Astrocyte (in vitro differentiated cells and primary cell): ENCODE measurements at places on chromosomes 1 and 21. TPM values are rescaled to one million over a fixed set of nuclear protein-coding genes. Genes with fewer than 3 reads are reported as not detected.

- DNase-seq = peak; percentile 99
Measured at GRCh38 chr1:151537112-151537511, 3.0 kb upstream of the TUFT1 start.

DNA sequence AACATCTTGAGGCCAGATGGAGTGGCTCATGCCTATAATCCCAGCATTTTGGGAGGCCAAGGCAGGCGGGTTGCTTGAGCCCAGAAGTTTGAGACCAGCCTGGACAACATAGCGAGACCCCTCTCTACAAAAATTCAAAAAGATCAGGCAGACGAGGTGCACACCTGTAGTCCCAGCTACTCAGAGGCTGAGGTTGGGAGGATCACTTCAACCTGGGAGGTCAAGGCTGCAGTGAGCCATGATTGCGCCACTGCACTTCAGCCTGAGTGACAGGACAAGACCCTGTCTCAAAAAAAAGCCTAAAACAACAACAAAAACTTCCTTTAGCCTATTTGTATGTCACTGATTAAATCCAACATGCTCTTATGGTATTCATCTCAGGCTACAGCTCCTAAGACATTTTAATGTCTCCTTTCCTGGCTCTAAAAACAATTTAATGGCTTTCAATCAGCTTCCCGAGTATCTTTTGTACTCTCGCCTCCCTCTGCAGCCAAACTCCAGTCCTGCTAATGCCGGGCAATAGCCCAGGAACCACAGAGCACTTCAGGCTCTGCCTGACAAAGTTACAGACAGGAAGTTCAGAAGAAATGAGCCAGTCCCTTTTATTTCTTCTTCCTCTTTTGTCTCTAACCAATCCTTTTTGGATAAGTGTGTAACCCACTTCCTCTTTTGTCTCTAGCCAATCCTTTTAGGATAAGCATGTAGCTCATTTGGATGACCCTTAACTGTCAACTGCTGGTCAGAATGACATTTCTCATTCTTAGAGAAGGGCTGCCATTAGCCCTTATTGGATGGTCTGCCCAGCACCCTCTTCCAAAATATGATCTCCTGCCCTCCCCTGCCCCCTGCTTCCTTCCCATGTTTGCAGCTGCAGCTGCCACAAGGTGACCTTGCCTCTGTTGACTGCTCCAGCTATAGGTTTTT, 6.6 kb upstream of the DOP1B start:
- DNase-seq = peak; percentile 71

GRCh38 chr1:64936956-64937355, 29.4 kb downstream of the JAK1 start:
- no peak for DNase-seq

GRCh38 chr1:202282025-202282371, 59.7 kb downstream of the UBE2T start:
- no peak for DNase-seq

GRCh38 chr1:43422995-43423671, 30.6 kb downstream of the HYI start:
- no peak for DNase-seq

DNA sequence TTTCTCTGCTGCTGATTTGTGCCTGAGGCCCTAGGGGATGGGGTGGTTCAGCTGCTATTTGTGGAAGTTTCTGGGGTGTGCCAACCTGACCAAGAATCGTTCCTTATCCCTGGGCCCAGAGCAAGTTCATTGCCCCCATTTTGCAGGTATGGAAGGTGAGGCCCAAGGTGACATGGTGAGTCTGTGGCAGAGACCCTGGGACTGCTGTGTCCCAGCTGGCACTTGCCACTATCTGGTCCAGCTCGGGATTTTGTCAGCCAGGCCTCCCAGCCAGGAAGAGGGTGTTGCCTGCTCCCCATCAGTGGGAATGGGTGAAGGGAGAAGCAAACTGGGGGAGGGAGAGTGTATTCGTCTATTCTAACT, 18.9 kb upstream of the LRP8 start:
- DNase-seq = no peak

DNA sequence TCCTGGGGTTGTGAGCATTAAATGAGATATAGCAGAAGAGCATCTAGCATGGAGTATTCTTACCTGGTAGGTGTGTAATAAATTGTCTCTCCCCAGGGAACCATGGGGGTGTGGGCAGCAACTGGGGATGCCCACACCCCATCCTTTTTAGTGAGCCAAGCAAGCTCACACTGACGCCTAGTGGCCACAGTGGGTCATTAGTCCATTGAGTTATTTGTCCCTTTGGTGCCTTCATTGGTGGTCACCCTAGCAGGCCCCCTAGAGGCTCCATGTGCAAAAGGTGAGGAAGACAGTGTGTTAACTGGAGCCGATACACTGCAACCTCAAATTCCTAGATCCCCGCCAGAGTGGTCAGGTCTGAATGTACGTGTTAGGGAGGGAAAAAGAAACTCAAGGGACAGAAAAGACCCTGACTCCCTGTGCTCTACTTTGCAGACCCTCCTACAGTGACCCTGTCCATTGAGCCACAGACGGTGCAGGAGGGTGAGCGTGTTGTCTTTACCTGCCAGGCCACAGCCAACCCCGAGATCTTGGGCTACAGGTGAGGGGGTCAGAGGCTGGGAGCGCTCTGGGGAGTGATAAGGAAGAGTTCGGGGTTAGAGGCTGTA, 93.3 kb upstream of the CD1D start:
- peak; percentile 47 for DNase-seq

GRCh38 chr1:51954783-51955182, 35.7 kb downstream of the RAB3B start:
- no peak for DNase-seq

DNA sequence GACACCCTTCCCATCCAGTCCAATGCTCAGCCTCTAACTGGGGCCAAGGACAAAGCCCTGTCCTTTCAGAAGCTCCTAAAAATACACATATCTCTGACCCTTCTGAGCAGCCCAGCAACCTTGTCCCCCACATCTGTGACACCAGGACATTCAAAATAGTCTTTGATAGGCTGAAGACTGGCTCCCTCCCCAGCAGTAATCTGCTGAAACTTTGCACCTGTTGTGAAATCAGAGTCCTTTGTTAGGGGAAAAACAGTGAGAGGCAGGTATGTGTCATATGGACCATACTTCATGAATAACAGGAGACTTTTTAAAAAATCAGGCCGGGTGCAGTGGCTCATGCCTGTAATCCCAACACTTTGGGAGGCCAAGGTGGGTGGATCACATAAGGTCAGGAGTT, 82.4 kb upstream of the VAMP3 start:
- DNase-seq = no peak

LCE3E gene
- total RNA-seq = not detected in 2 replicates

LRRC53 gene
- not detected in 2 replicates for total RNA-seq

VSIG8 gene
- not detected in 2 replicates for total RNA-seq

GRCh38 chr1:58966103-58966916, 182.5 kb upstream of the JUN start:
- DNase-seq = no peak

DNA sequence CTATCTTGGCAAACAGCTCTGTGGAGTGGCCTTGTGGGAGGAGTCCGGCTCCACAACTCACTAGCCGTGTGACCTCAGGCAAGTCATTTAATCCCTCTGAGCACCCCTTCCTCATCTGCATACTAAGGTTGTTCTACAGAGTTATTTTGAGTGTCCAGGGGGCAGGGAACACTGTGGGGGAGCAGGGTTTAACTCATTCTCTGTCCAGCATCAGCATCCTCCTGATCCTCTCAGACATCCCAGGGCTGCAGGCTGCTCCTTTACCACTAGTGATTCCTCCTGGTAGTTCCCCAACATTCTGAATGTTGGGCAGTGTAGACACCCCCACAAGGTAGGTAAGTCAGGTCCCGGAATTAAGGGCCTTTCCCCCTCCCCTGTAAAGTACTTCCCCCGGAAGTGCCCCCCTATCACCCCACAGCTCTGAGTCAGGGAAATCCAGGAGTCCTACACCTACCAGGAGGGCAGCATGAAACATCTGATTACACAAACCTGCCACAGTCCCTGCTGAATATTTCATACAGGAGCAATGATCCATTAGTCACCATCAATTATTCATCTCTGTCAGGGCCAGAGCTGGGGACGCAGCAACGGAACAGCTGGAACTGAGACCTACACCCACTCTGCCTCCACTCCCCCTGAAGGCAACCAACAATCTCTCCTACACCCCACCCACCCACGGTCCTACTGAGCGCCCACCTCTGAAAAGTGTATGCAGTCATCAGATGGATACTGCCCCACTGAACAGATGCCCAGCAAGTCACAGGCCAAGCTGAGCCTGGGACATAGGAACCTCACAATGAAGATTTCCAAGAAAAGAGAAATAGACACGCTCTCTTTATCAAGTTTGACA, 20.5 kb downstream of the SYT2 start:
- DNase-seq = no peak

DNA sequence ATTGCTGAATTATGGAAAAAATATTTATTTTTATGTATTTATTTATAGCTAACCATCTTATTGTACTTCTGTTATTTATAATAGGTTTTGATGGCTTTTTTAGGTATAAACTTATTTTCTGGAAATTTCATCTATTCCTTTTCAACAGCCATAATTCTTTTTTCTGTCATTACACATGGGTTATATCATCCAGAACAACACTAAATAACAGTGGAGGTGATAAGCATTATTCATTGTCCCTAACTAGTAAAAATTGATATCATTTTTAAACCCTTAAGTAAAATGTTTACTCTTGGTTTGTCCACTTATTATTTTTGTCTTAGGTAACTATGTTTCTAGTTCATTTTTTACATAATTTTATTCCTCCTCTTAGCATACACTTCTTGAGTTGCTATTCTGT, 309.1 kb downstream of the USH2A start:
- no peak for DNase-seq

ERICH3 gene
- not detected in 2 replicates for total RNA-seq

GRCh38 chr21:39809936-39810335, 57.3 kb upstream of the PCP4 start:
- DNase-seq = no peak

RIIAD1 gene
- total RNA-seq = not detected in 2 replicates

VTCN1 gene
- 0.43 and 1.3 TPM in 2 replicates for total RNA-seq

PIGC gene
- 17.8 and 19.5 TPM in 2 replicates for total RNA-seq

SPRR2A gene
- not detected in 2 replicates for total RNA-seq

C1orf226 gene
- 0.73 and 0.89 TPM in 2 replicates for total RNA-seq

LRRC71 gene
- total RNA-seq = 0.14 TPM in 1 of 2 replicates, not detected in the other

DNA sequence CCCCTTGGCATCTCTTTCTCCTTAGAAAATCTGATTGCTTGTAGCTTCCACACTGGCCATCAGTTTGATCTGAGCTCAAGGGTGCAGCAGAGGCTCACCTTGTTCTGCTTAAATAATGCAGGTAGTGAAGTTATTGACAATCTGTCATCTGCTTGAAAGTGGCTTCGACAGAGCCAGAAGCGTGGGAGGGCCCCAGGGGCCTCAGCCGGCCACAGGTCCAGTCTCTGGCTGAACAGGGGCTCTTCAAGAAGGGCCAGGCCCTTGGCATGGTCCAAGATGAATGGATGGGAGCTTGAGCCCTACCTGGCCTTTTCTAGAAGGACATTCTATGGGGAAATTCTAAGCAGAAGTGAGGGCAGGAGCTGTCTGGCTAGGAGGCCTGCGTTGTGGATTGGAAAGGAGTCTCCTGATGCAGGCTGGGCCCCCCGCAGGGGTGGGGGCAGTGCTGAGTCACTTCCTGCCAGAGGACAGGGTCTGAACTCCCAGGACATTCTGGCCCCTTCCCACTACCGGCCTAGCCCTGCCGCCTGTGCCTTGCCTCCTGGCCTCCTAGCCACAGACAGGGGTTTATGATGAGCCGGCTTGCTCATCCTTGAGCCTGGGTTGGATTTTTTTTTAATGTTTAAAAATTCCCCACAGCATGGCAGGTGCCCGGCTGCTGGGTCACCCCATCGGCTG, 162.3 kb upstream of the VAMP3 start:
- DNase-seq = no peak

DNA sequence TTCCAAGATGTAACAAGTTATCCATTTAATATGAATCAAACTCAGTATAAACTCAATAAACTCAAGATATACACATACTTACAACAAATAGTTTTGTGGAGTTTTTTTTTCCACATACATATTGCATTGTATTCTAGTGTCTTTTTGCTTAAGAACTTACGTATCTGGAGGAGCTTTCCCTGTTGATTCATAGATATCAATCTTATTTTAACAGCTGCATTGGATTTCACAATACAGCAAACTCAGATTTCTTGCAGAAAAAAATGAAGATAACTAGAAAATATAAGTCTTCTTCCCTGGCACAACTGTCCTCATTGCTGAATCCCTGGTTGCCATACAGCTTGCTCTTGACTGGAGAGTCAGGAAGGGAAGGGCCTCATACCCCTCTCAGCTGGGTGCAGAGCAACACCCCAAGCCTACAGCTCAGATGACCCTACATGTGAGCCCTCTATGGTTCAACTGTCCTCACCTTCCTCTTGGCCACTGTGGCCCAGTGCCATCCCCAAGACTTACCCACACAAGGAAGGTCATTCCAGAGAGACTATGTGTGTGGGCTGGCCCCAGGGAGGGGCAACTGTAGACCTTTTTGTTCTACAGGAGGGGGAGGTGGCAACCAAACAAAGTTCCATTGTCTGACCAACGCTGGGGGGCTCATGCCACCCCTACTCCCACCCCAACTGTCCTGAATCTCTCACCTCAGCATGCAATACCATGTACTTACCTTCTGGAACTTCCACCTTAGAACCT, 1.7 kb downstream of the MPZ start:
- no peak for DNase-seq

GRCh38 chr1:213192026-213192425, 141.0 kb downstream of the RPS6KC1 start:
- DNase-seq = peak; percentile 24

GRCh38 chr1:223887747-223888418, 42.1 kb upstream of the TP53BP2 start:
- peak; percentile 99 for DNase-seq

CYP4X1 gene
- 0.24 TPM in 1 of 2 replicates, not detected in the other for total RNA-seq

- DNase-seq = no peak
Measured at GRCh38 chr1:61436016-61436415, 288.9 kb downstream of the TM2D1 start.

- no peak for DNase-seq
Measured at GRCh38 chr1:109133002-109133706, 19.2 kb downstream of the ELAPOR1 start.

GRCh38 chr1:29444081-29444715, 207.9 kb downstream of the PTPRU start:
- DNase-seq = no peak

WNT2B gene
- 18.0 and 18.5 TPM in 2 replicates for total RNA-seq

TCHH gene
- total RNA-seq = 0.70 and 0.86 TPM in 2 replicates

CCDC27 gene
- not detected in 2 replicates for total RNA-seq

DNA sequence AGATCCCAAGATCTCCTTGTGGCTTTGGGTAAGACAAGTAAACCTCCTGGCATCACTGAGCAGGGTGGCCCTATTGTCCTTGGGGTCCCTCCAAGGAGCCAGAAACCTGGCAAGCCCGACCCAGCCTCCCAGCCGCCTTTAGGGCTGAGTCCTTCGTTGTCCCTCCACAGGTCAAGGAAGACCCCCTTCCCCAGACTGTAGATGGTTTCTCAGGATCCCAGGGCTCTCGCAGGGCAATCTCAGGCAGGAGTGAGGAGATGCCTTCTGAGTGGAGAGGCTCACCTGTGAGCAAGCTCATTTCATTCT, 71.6 kb upstream of the CSF3R start:
- no peak for DNase-seq

DNA sequence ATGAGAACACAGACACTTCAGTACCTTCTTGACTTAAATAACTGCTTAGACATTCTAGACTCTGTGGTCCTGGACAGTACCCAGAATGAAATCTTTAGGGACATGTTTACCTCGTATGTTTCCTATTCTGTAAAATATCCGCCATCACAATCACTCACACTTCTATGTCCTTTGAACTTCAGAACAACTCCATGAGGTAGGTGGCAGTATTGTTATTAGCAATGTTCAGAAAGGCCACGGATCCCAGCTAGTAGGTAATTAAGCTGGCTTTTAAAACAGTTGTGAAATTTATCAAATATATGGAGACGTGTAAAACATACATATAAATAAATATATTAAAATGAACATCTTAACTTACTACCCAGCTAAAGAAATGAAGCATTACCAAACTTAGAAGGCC, 83.4 kb downstream of the CACHD1 start:
- DNase-seq = no peak
